ENCODE measurements at places on chromosomes 2 and 18.

- DNase-seq: no peak
These were observed 246.9 kb downstream of the LNPK start for GRCh38 chr2:175755169-175755568.

GRCh38 chr2:64092502-64092901 is 51.7 kb downstream of the PELI1 start:
- no peak for DNase-seq

GRCh38 chr2:58930537-58930936 is 689.4 kb upstream of the FANCL start:
- no peak for DNase-seq

DNA sequence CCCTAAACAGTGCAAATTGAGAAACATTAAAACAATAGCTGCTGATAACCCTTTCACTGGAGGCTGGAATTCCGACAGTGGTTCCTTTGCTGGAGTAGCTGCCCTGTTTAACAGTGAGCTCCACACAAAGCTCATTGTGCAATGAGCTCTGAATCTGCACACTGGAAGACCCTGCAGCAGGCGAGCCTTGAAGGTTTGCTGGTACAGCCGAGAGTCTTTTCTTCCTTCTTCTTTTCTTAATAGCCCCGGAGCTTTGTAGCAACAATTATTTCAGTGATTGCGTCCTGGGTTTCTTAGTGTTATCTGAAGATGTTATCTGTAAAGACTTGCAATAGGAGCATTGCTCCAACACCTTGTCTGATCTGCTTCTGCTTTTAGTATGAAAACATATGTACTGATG is 50.8 kb upstream of the CXCR4 start:
- DNase-seq: no peak

DNA sequence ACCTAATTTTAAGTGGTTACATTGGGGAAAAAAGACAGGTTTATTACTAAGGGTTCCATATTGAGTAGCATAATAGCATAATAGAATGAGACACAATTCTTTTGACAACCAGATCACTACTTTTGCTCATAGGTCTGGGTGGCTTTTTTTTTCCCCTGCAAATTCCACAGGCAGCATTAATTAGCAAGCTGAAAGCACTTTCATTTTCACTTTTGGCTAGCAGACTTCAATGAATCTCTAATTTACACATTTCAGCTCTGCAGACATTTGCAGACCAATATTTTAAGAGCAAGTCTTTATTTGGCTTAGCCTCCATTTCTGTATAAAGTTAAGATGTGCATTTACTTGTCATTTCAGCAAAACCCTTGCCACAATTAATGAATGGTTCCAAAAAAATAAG is 185.5 kb downstream of the NOL4 start:
- no peak for DNase-seq

Data from activated gamma-delta T cell treated with anti-CD3 and anti-CD28 coated beads, Interleukin-2, amount 50 U/mL, for 16 hours (primary cell).